ENCODE measurements at places on chromosomes 1 and 21.

DNA sequence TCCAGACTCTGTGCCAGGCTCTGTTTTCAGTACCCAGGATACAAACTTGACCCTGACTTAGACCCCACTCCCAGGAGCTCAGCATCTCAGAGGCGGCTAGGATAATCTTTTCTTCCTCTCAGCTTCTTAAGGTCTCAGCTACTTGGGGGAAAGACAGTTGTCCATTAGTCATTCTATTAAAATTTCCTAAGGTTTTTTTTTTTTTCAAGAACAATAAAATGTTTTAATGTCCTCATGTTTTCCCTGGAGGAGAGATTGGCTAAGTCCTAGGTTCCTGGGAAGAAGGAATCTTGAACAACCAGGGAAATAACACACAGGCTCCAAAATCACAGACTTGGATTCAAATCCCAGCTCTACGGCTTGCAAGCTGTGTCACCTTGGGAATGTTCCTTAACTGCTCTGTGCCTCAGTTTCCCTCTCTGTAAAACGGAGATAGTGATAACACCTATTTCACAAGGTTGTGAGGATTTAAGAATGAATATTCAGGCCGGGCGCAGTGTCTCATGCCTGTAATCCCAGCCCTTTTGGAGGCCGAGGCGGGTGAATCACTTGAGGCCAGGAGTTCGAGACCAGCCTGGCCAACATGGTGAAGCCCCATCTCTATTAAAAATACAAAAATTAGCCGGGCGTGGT, 33.0 kb downstream of the CDK18 start:
- DNase-seq, result no peak

GRCh38 chr1:154448331-154448811, 43.2 kb downstream of the IL6R start:
- no peak for DNase-seq

GRCh38 chr1:213779228-213779627, 208.5 kb upstream of the PROX1 start:
- DNase-seq, result no peak

DNA sequence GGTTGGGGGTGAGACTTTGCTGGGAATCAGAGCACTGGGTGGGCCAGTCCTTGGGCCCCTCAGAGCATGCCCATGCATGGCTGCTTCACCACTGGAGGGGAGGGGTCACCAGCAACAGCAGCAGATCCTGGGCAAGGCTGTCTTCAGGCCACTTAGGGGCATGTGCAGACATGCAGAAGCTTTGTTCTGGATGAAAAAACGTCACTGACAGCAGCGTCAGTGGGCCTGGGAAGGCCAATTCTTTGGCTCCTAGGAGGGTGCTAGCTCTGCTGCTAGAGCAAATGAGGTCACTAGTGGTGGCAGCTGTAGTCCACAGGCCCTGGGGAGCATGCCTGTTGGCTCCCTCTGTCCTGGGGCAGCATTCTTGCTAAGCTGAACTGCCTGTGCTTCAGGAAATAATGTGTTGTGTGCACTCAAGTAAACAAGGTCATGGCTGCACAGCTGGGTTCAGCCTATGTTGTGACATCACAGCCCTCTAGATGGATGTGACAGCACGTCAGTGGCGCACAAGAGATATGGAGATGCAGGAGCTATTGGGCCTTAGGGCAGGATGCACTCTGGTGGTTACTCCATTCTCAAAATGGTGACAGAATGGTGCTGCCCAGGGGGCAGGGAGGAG, 27.0 kb downstream of the ZC3H11B start:
- no peak for DNase-seq

GRCh38 chr1:12453400-12454343, 164.3 kb downstream of the DHRS3 start:
- no peak for DNase-seq

Measured in dermis microvascular lymphatic vessel endothelial cell (primary cell).